Left ventricle myocardium inferior (tissue), 1 donor: ENCODE measurements at places on chromosomes 5 and 9. TPM values are rescaled to one million over a fixed set of nuclear protein-coding genes. Genes with fewer than 3 reads are reported as not detected.

DNA sequence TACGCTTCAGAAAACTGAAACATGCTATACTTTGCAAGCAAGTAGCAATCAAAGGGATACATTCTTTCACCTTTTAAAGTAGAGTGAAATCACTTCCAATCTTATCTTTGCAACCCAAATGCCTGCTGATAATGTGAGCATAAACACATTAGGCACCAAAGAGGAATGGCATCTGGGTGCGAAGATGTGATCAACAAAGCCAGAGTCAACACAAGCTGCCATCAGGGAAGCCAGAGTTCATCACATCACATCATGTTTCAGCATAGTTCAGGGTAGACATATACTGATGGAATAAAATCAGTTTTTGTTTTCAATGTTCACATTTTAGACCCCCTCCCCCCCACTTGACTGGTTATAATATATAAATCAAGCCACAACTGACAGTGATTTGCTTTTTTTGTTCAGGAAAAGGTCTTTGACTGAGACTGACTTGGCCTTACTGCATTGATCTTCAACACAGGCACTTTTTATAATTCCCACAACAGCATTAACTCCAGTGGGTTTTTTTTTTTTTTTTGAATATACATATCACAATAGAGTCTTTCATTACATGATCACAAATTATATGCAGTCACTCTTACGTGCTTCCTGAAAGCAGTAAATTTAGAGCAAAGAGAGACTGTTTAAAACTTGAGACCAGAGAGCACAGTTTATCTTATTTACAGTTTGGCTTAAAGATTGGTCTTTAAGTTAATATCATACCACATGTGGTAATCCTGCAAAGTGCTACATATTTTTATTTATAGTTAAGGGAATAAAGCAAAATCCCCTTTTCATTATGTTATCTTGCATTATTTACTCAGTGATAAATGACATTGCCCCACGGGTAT, 20.3 kb downstream of the AOPEP start:
- no peak for DNase-seq

DNA sequence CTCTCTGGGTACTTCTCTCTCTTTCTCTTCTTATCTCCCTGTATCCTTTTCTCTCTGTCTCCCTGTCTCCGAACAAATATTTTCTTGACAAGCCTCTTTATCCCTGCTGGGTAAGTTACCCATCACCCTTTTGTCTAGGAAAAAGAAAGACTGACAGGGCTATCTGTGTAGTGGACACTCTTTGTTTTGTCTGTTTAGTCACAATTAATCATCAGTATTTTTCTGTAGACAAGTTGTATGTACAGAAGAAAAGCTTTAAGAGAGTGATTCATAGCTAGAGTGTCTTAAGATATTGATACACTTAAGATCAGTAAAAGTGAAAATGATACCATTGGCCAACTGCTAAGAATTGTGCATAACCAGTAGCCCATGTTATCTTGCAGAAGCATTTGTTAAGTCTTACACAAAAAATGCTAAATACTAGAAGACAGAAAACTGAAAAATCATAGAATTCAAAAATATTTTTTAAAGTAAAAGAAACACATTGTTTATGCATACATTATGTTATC, 1043.8 kb upstream of the EDIL3 start:
- DNase-seq, result no peak

DNA sequence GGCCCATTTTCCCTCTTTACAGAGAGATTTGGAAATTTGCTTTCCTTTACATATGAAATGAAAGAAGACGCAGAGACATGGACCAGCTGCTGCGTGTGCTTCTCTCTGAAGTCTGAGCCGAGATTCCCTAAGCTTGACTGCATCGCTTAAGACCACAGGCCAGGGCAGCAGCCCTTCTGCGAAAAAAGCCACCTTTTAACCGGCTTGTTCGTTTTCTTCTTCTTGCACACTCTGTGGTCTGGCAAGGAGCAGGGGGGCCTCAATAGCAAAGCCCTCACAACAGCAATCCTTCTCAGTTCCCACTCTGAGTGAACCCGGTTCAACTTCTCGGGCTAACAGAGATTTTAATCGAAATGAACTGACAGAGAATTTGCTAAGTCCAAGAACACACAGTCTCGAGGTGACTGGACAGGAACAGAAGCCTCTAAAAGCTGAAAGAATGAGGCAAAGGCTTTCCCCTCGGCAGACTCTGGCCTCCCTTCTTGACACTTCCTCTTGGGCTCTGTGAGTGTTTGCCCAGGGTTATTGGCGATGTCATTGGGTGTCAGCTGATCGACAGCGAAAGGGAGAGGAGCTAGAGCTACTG, 512.9 kb upstream of the KLF4 start:
- DNase-seq, result no peak

DNA sequence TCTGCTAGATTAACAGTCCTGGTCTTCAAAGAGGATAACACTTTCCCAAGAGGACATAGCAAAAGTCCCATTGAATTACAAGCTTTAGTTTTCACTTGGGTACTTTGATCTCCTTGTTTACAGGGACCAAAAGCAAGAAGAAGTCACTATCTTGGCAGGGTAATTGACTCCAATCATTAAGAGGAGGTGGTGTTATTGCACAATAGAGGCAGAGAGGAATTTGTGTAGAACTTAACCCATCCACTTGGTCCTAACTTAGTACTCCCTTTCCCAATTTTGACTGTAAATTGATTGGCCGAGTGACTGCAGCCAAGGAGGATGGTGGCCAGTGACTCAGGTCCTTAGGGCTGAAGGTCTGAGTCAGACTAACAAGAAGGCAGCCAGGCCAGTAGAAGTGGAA, 9.3 kb upstream of the TRPC7 start:
- DNase-seq, result no peak

DNA sequence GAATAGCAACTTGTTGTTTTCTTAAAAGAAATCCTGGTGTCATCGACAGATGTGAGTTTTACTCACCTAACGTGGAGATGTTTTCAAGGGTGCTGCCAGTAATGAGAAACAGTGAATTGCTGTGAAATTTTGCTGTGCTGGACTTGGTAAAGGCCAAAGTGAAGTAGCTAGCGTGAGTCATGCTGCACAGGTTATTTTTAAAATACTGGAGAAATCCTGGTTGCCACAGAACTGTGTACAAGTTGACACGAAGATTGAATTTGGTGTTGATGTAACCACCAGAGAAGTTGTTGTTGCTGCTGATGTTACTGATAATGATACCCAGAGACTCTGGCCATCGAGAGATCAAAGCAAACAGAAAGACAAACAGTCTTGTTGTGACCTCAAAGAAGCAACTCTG, 187.9 kb upstream of the NFIL3 start:
- no peak for DNase-seq

DNA sequence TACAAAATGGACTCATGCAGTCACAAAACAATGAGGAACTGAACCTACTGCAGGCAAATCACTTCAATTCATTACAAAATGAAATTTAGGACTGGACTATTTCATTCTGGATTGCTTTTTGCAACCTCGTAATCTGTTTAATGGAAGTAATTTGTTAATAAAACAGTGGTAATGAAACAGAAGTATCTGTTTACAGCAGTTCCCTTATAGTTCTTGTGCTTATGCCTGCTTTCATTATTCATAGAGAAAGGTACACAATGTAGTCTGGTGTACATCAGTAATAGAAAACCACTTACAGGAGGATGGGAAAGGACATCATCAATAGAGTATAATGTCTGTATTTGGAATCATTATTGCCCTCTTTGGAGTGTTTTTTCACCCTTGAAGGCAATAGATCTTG, 389.2 kb upstream of the NUDT12 start:
- no peak for DNase-seq

DNA sequence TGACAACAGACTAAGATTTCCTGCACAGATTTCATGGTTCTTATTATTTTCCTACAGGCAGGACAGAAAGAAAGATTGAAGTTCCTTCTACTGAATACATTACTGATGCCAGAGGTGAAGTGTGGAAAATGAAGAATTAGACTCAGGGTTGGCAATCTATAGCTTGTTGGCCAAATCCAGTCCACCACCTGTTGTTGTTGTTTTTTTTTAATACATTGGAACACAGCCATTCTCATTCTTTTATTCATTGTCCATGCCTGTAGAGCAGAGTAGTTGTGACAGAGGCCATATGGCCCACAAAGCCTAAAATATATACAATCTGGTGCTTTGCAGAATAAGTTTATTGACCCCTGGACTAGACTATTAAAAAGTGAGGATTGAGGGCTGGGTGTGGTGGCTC, 5.8 kb upstream of the PLPPR1 start:
- DNase-seq, result no peak

DNA sequence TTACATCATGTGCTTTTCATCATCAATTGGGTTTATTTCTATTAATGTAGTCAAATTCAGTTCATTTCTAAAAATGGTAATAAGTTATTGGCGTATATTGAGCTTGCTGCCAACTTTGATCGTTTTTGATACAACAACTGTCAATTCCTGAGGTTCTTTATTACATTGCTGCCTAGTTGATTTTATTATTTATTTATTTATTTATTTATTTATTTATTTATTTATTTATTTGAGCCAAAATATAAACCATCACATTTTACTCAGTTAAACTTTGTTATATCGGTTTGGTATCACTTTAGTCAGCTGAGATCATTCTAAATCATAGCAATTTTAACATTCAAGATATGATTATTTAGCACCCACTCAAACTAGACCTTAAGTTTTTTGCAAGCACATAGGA, 100.0 kb downstream of the FBXO38 start:
- DNase-seq, result no peak

DNA sequence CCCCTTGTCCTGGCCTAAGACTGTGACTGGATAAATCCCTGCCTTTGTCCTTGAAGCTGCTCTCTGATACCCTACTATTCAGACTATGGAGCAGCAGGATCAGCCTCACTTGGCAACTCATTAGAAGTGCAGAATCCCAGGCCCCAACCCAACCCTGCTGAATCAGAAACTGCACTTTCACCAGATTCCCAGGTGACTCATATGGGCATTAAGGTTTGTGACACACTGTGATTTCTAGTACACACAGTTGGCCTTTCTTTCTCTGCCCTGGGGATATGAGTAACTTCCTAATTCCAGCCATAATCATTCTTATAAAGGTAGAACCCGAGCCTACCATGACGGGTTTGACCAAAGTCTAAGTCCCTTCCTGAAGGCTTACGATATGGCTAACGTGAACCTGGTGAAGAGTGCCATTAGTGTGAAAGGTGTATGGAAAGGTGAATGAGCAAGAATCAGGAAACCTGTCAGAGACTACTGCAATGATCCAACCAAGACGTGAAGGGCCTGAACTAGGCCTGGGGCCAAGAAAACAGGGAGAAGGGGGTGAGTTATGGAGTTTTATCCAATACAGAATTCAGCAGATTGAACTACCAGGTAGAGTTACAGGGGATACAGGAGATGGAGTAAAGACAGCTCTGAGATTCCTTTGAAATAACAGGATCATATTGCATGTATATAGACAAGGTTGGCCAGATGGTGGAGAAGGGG, 533.0 kb downstream of the BNC2 start:
- no peak for DNase-seq

DNA sequence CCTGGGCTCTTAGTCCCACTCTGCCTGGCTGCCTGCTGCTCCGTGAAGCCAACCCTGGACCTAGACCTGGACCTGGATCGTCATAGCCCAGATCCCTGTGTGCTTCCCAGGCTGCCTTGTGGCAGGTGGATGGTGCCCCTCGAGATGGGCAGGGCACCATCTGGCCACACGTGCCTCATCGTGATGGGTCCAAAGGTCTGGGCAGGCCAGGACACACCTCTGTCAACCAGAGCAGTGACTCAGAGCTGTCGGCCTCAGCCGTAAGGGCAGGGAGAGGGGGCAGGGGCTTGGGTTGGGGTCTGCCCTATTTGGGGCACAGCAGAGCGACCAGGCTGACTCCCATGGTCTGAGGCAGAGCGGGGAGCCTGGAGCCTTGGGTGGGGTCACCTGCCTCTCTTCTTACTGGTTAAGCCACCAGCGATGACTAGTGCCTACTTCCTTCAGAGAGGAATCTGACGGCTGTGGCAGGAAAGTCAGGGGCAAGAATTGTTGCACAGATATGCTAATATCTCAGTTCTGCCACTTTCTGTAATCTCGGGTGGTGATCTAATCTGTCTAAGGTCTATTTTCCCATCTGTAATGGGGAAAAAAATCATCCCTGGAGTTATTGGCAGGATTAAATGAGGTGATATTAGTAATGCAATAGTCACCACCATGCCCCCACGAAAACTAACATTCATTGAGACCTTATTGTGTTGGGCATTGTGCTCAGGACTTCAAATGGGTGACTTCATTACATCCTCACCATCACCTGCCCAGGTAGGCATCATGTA, 3.2 kb upstream of the CDHR2 start:
- DNase-seq, result no peak

- DNase-seq, result no peak
Observed at GRCh38 chr5:78755822-78756429, 107.4 kb upstream of the LHFPL2 start.

- peak; percentile 39 for DNase-seq
Observed at GRCh38 chr5:116572350-116573278, 2.0 kb downstream of the SEMA6A start.

DNA sequence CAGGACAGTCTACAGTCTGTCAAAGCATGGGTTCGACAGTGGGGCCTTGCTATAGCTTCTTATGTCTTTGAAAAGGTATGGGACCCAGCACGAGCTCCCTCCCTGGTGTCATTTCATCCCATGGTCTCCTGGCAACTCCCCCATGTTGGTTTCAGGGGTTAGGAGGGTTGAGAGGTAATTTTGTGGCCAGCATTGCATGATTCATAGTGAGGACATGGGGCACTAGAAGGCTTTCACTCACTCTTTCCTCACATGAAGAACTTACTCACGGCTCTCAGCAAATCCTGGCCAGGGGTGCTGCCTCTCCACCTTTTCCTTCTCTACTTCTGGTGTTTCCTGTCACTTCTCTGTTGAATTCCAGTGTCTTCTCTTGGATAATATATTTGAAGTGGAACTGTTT, 134.7 kb upstream of the TNPO1 start:
- DNase-seq, result no peak

DNA sequence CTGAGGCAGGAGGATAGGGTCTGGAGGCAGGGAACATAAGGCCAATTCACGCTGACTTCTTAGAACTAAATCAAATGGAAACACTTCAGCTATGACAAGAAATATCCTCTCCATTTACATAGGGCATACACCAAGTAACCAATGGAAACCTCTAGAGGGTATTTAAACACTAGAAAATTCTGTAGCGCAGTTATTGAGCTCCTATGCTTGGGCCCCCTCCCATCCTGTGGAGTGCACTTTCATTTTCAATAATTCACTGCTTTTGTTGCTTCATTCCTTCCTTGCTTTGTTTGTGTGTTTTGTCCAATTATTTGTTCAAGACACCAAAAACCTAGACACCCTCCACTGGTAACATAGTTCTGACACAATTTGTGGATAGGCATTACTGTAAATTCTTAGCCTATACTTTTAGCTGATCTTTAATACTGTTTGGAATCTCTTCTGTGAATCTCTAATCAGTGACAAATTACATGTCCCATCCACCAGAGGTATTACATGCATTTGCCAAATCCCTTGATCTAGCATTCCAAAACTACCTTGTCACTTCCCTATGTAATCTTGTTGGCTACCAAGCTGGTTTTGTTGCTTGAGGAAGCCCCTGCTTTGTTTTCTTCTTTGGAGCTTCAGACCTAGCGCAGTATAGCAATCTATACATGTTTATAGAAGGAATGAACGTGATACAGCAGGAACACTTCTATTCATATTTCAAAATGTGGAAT, 61.6 kb downstream of the ST8SIA4 start:
- no peak for DNase-seq

GRCh38 chr5:125190232-125191087, 444.0 kb upstream of the ZNF608 start:
- no peak for DNase-seq

ORM2 gene
- total RNA-seq, result not detected

PCDHA2 gene
- not detected for total RNA-seq

PCDHGA7 gene
- 5.8 TPM for total RNA-seq

SLC38A9 gene
- 7.0 TPM for total RNA-seq

TAS2R1 gene
- not detected for total RNA-seq

LVRN gene
- 0.14 TPM for total RNA-seq

TCF7 gene
- 3.0 TPM for total RNA-seq

PCDHGA9 gene
- total RNA-seq, result 3.9 TPM

MPDZ gene
- 70.7 TPM for total RNA-seq
